AG04450 (cell line): ENCODE measurements at places on chromosomes 1 and 21. TPM values are rescaled to one million over a fixed set of nuclear protein-coding genes. Genes with fewer than 3 reads are reported as not detected.

Gene LAMB3
- polyA plus RNA-seq, result 2.6 and 3.3 TPM in 2 replicates

Gene SELENBP1
- polyA plus RNA-seq, result 85.0 and 102 TPM in 2 replicates

DNA sequence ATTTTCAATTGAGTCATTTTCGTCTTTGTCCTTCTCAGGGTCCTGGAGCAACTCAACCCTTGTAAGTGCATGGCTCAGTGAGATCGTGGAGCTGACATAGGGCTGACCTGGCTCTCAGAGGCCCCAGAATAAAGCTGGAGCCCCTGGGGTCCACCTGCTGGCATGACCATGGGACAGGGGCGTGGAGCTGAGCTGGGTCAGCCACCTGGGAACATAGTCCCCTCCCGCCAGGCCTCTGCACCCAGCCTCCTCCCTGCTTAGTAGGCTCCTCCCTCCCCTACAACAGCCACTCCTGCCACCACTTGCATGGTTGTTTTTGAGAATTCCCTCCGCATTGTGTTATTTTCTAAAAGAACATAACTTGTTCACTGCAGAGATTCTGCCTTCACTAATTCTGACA lies 3.1 kb upstream of the RIPK4 start:
- DNase-seq, result no peak

DNA sequence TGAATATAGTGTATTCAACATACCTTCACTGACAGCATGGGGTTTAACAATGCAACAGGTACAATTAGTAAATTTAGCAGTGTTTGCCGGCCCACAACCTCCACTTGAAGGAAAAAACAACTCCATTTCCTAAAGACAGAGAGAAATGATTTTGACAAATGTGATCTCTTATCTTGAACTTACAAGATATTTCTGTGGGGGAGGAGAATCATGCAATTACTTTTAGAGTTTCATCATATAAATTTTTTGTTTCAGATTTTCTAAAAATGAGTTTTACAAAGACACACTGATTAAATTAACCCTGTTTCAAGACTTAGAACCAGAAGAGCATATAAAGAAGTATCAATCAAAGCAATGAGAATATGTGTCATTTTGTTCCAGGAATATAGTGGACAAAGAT lies 80.3 kb downstream of the NME7 start:
- no peak for DNase-seq

GRCh38 chr1:227215863-227216510 lies 102.3 kb downstream of the CDC42BPA start:
- DNase-seq, result no peak

DNA sequence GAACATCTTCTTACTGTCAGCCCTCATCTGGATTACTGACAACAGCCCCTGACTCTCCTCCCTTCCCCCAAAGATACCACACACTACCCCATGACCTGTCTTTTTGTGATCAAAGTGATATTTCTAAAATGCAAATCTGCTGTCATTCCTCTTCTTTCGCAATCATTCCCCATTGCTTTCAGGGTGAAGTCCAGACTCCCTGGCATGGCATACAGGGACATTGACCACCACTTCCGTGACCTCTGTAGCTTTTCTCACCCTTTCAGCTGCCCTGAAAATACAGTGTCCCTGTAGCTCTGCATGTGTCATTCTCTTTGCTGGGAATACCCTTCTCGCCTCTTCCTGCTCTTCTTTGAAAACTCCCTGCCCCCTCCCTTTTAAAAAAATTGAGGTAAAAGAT lies 4.1 kb downstream of the SERINC2 start:
- DNase-seq, result no peak

- no peak for DNase-seq
Observed at GRCh38 chr1:11944358-11944931, 9.9 kb downstream of the PLOD1 start.
